Peyer's patch (tissue), 4 donors: ENCODE measurements at places on chromosomes 4 and X. TPM values are rescaled to one million over a fixed set of nuclear protein-coding genes. Genes with fewer than 3 reads are reported as not detected.

The FAM13A gene
- total RNA-seq, result 105 TPM

DNA sequence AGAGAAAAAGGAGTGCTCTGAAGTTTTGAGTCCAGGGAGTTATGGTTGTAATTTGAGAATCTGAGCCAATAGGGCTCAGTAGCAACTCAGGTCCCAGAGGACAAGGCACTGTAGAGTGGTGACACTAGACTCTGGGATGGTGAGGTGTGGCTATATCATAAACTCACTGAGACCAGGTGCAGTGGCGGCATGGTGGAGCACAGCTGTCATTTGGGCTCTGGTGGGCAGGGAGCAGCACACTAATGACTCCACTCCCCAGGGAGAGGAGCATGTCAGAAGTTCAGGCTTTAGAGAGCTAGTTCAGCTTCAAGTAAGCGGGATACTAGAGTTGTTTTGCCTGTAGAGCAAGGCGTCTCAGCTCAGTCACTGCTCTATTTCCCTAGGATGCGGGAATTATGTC, 165.4 kb upstream of the USP38 start:
- H3K27me3 ChIP-seq, result no peaks in the 10 kb centered on the region
- no peak overlapping the region for H3K27ac ChIP-seq

GRCh38 chr4:161256716-161257115, 907.1 kb downstream of the FSTL5 start:
- no peak overlapping the region for H3K4me3 ChIP-seq
- no peak for DNase-seq
- no peaks in the 10 kb centered on the region for H3K4me1 ChIP-seq
- no peak overlapping the region for H3K27ac ChIP-seq
- no peaks in the 10 kb centered on the region for H3K36me3 ChIP-seq

GRCh38 chrX:112967341-112967740, 126.7 kb upstream of the AMOT start:
- no peaks in the 10 kb centered on the region for H3K36me3 ChIP-seq
- H3K27me3 ChIP-seq, result no peaks in the 10 kb centered on the region
- no peak overlapping the region for H3K4me3 ChIP-seq
- DNase-seq, result no peak

DNA sequence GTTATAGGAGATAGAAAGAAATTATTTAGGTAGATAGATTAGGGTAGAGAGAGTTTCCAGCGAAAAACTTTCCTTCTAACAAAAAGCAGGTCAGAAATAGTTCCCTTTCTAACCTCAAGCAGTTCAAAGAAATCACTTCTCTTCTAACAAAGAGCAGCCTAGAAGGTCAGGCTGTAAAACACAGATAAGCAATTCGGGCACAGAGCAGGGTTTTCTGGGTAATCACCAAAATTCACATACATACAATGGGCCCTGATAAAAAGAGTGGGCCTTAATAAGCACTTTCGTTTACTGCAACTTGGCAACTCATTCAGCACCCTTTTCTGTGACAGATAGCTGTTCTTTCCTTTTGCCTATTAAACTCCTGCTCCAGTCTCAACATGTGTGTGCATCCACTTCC, 13.4 kb upstream of the NAF1 start:
- no peak for DNase-seq
- H3K4me1 ChIP-seq, result no peaks in the 10 kb centered on the region
- no peak overlapping the region for H3K4me3 ChIP-seq
- no peaks in the 10 kb centered on the region for H3K36me3 ChIP-seq
